Spinal cord (tissue), 10 donors: ENCODE measurements at places on chromosomes 2 and 18. TPM values are rescaled to one million over a fixed set of nuclear protein-coding genes. Genes with fewer than 3 reads are reported as not detected.

GRCh38 chr18:26909599-26910290, 44.2 kb upstream of the AQP4 start:
- no peak overlapping the region for H3K4me3 ChIP-seq
- H3K36me3 ChIP-seq: no peaks in the 10 kb centered on the region
- H3K27me3 ChIP-seq: no peaks in the 10 kb centered on the region
- peak; percentile 88 for DNase-seq
- peaks cover 5% of the 10 kb centered on the region for H3K4me1 ChIP-seq

CFC1 gene
- total RNA-seq: 4.5 TPM

GRCh38 chr18:24136967-24137373, 1.9 kb upstream of the CABYR start:
- H3K27ac ChIP-seq: no peak overlapping the region
- no peak for DNase-seq
- H3K36me3 ChIP-seq: no peaks in the 10 kb centered on the region
- peaks cover 11% of the 10 kb centered on the region for H3K4me1 ChIP-seq
- H3K4me3 ChIP-seq: no peak overlapping the region

NR4A2 gene
- total RNA-seq: 6.4 TPM

AOX1 gene
- total RNA-seq: 9.2 TPM

DNA sequence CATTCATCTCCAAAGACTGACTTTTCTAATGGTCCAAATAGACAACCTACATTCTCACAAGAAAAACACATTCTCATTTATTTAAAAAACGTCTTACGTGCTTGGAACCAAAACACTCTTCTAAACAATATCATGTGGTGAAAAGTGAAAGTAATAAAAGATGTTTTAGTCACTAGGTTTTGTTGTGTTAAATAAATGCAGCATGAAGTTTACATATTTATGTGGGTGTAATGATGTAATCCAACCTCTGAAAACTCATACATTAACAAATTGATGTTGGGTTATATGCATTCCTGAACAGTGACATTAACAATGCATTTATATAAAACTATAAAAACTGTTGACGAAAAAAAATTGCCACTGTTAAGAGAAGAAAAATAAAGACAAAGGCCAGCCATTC, 55.1 kb upstream of the ACVR2A start:
- no peak overlapping the region for H3K4me3 ChIP-seq
- DNase-seq: no peak
- no peaks in the 10 kb centered on the region for H3K4me1 ChIP-seq
- H3K27me3 ChIP-seq: no peaks in the 10 kb centered on the region

- DNase-seq: no peak
- H3K4me3 ChIP-seq: no peak overlapping the region
- no peaks in the 10 kb centered on the region for H3K27me3 ChIP-seq
- H3K4me1 ChIP-seq: no peaks in the 10 kb centered on the region
Measured at GRCh38 chr2:199259671-199260070, 198.1 kb downstream of the SATB2 start.

RESP18 gene
- 1.1 TPM for total RNA-seq

- H3K4me3 ChIP-seq: no peak overlapping the region
- no peak overlapping the region for H3K27ac ChIP-seq
- H3K36me3 ChIP-seq: peaks cover 75% of the 10 kb centered on the region
- no peak for DNase-seq
- no peaks in the 10 kb centered on the region for H3K27me3 ChIP-seq
Measured at GRCh38 chr2:238247841-238248453, 8.1 kb upstream of the HES6 start.

DNA sequence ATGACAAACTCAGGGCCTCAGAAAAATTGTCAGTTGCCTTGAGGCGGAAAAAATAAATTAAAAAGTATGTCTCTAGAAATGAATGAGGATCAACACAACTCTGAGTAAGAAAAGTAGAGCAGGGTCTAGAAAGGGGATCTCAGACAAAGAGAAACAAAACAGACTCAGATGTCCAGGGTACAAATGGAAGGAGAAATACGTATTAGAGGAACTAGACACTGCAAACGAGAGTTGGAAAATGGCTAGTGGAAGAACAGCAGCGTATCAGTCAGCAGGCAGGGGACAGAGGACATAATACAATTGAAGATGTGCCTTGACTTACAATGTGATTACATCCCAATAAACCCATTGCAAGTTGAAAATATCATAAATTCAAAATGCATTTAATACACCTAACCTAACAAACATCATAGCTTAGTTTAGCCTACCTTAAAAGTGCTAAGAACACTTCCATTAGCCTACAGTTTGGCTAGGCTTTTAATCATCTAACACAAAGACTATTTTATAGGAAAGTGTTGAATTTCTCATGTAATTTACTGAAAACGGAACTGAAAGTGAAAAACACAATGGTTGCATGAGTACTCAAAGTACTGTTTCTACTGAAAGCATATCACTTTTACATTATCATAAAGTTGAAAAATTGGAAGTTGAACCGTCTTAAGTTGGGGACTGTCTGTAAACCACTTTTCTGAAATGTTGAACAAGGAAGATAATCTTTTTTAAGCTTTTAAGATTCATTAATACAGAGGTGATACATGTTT, 182.8 kb downstream of the NBAS start:
- H3K27ac ChIP-seq: no peak overlapping the region
- no peaks in the 10 kb centered on the region for H3K27me3 ChIP-seq
- H3K36me3 ChIP-seq: peaks cover 3% of the 10 kb centered on the region
- H3K4me3 ChIP-seq: no peak overlapping the region

- no peak for DNase-seq
- no peak overlapping the region for H3K4me3 ChIP-seq
- H3K27ac ChIP-seq: no peak overlapping the region
Measured at GRCh38 chr18:49016648-49017539, 66.1 kb upstream of the SMAD7 start.

CPLX4 gene
- 0.22 TPM for total RNA-seq

DNA sequence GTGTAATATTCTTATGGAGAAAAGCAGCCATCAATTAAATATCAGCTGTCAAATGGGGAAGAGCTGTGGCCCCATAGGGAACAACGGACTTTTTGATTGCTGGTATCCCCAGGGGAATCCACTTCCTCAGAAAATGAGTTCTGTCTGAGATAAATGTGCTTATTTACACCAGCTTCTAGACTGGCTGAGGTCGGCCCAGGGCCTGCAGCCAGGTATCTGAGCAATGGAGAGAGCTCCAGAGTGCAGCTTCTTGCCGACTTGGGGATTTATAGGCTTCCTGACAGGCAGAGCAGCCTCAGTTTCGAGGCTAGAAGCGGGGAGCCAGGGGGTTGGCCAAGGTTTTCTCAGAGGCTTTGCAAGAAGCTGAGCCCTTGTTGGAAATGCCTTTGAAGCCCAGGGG, 67.2 kb downstream of the MCFD2 start:
- H3K27ac ChIP-seq: peak overlapping the region; percentile 79
- H3K27me3 ChIP-seq: no peaks in the 10 kb centered on the region
- no peak overlapping the region for H3K4me3 ChIP-seq
- DNase-seq: no peak

GRCh38 chr2:189066037-189066436, 91.9 kb downstream of the COL3A1 start:
- no peaks in the 10 kb centered on the region for H3K27me3 ChIP-seq
- no peak overlapping the region for H3K27ac ChIP-seq
- no peak overlapping the region for H3K4me3 ChIP-seq
- H3K36me3 ChIP-seq: no peaks in the 10 kb centered on the region

SKOR2 gene
- 0.55 TPM for total RNA-seq

NAT8 gene
- not detected for total RNA-seq

GRCh38 chr2:187574969-187575750, 20.9 kb upstream of the TFPI start:
- H3K27me3 ChIP-seq: no peaks in the 10 kb centered on the region
- H3K27ac ChIP-seq: peak overlapping the region; percentile 74
- no peaks in the 10 kb centered on the region for H3K4me1 ChIP-seq
- no peaks in the 10 kb centered on the region for H3K36me3 ChIP-seq
